Right cardiac atrium (tissue), 5 donors: ENCODE measurements at places on chromosomes 16 and 17. TPM values are rescaled to one million over a fixed set of nuclear protein-coding genes. Genes with fewer than 3 reads are reported as not detected.

DNA sequence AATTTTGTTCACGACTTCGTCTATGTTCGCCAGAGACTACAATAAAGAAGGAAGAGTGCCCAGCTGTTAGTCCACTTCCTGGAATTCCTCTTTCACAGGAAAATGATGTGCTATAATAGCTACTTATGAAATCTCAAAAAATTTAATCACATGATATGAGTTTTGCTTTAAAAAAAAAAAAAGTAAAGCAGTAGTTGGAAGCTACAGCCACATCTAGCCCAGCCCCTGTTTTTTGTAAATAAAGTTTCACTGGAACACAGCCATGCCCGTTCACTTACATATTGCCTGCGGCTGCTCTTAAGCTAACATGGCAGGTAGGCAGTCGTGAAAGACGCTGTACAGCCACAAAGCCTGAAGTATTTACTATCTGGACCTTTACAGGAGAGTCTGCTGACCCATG, 15.3 kb downstream of the VPS53 start:
- no peak for DNase-seq

- peak; percentile 85 for DNase-seq
These were observed 70.9 kb downstream of the PLXDC1 start for GRCh38 chr17:39080421-39081078.

DNA sequence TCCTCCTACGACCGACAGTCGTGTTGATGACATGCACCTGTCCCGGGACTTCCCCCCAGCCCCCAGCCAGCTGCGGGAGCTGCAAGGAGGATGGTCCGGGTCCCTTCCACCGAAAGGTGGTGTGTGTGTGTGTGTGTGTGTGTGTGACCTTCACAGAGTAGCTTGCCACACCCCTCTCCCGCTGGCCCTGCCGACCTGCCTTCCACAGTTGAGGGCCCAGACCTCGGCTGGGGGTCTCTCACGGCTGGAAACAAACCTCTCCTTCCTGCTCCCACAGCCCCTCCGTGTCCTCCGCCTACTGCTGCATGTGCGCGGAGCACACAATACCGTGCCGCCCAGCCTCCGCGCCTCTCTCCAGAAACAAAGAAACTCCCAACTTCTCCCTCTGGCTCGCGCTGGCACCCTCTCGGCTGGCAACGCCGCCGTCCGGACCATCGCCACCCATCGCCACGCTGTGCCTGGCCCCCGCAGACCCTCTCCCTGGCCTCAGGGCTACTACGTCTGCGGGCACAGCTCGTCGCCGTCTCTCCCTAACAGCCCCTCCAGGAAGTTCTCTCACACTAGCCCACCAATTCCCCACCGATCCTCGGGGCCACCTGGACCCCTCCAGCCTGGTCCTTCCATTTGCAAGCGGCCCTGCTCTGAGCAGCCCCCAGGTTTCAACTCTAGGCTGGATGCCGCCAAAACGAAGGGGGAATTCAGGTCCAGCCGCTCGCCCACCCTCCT, 81.2 kb downstream of the TIMM22 start:
- peak; percentile 35 for DNase-seq

Gene CYB5D1
- total RNA-seq = 14.7 TPM

Gene OR4D1
- total RNA-seq = not detected

Gene RAB26
- total RNA-seq = 0.88 TPM
